NCI-H526 treated with DMSO at 0.1 percent for 48 hours (cell line): ENCODE measurements at places on chromosomes 7 and 10.

GRCh38 chr10:43225004-43225786 is 41.7 kb downstream of the RASGEF1A start:
- DNase-seq: no peak

GRCh38 chr10:16765509-16766375 is 51.5 kb downstream of the RSU1 start:
- no peak for DNase-seq

DNA sequence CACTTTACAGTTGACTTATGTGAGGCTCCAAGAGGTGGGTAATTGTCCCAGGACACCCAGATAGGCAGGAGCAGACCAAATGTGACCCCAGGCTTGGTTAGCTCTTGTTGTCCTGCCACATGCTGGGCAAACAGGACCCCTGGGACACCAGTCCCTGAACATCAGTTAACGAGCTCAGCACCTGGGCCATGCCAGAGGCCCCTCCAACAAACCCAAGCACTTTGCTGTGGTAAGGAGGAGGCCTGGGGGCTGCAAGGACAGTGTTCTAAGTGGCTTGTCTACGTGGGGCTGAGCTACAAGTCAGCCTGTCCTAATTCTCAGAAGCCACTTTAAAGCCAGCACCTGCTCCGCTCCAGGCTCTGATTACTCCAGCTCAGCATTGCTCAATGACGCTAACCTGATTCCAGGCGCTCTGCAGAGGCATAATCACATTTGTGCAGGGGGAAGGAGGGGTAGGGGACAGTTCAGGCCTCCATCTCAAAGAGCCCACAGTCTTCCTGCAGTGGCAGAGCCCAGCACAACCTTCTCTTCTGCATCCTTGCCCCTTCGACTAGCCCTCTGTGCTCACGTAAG is 57.2 kb downstream of the DDC start:
- DNase-seq: no peak

- DNase-seq: no peak
Measured at GRCh38 chr10:60286559-60286958, 103.1 kb downstream of the ANK3 start.

GRCh38 chr10:5632446-5632845 is 33.9 kb downstream of the ASB13 start:
- no peak for DNase-seq

DNA sequence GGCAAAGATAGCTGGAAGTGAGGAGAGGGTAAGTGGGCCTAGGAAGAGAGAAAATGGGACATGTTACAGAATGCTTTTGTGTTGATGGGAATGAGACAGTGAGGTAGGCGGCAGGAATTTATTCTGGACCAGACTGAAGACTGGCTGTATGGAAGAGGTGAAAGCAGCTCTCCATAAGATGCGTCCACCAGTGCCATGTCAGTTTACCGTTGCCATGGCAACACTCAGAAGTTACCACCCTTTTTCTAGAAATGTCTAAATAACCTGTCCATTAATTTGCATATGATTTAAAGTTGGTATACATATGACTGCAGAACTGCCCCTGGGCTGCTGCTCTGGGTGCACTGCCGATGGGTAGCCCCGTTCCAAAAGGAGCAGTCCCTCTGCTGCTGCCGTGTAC is 46.7 kb downstream of the RAB18 start:
- DNase-seq: no peak

- DNase-seq: no peak
Measured at GRCh38 chr7:158077151-158077840, 510.3 kb downstream of the PTPRN2 start.

DNA sequence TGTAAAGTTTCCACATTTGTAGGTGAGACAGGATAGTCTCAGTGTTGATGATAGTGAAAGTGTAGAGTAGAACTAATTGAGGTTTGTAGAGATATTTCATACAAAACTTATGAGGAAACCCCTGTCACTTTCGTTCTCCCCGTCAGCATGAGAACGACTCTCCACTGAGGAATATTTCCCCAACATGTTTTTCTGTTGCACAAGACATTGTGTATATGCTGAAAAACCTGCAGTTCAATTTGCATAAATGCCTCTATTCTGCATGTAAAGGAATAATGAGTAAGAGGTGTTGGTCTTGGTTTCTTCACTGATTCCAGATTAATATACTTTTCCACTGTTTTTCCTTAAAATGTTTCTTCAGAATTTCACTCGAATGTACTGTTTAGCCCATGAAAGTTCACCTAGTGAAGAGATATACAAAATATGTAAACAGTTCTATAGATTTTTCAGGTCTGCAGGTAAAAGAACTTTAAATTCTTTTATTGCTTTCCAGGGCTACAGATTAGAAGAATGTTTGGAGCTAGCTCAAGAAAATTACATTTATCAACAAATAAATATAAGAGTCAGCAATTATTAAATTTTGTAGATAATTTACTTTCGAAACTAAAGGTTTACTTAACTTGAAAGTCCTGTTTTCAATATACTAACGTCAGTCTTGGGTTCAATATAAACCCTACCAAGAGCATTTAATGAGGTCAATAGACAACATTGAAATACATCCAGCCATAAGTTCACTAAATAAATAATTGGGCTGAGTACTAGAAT is 37.2 kb downstream of the HEPACAM2 start:
- DNase-seq: no peak
